ENCODE measurements at places on chromosomes 5 and 9.

GRCh38 chr9:93456022-93456421, 2.6 kb upstream of the FAM120AOS start:
- no peak for DNase-seq

DNA sequence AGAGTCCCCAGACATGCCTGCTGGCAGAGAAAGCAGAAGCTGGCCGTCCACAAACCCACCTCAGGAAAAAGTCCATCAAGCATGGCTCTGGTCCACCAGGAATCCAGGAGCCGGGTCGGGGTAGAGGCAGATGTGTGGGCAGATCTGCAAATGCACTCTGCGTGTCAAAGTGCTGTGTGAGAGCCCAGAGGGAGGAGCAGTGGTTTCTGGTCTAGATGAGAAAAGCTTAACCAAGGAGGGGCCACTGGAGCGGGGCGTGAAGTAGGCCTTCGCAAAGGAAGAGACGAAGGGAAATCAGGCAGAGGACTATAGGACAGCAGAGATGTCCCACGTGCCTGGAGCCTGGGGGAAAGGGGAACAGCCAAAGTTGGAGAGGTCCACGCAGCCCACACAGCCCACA, 40.0 kb downstream of the TTLL11 start:
- DNase-seq: peak; percentile 47

DNA sequence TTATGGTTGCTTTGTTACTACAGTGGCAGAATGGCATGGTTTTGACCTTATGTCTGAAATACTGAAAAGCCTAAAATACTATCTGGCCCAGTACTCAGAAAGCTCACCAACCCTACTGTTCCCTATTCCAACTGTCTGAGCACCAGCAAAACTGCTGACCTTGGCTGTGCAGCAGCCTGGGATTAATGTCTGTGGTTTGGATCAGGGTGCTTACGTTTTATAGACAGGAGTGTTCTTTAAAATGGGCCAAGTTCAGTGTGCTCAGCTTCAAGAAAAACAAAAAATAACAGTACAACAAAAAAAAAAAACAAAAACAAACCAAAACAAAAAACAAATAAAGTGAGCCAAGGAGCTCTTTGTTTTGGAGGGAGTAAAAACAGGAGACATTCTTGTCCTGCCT, 36.4 kb downstream of the SLC28A3 start:
- DNase-seq: no peak

DNA sequence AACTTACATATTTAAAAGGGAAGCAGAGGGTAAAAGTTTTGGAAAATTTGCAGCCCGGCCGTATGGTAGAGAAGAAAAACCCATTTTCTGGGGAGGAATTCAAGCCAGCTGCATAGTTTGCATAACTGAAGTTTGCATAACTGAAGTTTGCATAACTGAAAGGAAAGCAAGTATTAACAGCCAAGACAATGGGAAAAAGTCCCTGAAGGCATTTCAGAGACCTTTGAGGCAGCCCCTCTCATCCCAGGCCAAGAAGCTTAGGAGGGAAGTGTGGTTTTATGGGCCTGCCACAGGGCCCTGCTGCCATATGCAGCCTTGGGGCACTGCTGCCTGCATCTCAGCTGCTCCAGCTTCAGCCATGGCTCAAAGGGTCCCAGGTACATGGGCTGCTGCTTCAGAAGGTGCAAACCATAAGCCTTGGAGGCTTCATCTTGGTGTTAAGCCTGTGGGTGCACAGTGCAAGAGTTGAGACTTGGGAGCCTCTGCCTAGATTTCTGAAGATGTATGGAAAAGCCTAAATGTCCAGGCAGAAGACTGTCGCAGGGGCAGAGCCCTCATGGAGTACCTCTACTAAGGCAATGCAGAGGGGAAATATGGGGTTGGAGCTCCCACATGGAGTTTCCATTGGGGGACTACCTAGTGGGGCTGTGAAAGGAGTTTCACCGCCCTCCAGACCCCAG, 36.9 kb upstream of the CXCL14 start:
- no peak for DNase-seq

DNA sequence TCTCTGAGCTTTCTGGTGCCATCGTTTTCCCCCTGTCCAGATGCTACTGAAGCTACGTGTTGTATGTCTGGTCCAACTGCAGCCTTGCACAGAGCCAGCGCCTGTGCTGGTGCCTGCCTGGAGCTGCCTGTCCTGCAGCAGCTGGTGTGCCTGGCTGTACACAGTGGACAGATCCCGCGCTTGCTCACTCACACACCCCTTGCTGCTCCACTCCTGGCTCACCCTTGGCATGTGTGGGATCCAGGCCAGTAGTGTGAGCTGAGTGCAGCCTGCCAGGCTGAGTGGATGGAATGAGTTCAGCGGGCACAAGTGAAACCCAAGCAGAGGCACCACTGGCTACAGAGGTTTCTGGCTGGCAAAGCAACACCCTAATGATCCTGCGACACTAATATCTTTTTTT, 40.4 kb downstream of the FER start:
- no peak for DNase-seq

- no peak for DNase-seq
Observed at GRCh38 chr9:16688814-16689213, 181.7 kb downstream of the BNC2 start.

GRCh38 chr9:115992834-115993233, 160.8 kb upstream of the PAPPA start:
- DNase-seq: peak; percentile 92

GRCh38 chr9:121771418-121771817, 120.0 kb downstream of the DAB2IP start:
- DNase-seq: peak; percentile 42

- DNase-seq: no peak
Observed at GRCh38 chr9:116066221-116066620, 87.4 kb upstream of the PAPPA start.

DNA sequence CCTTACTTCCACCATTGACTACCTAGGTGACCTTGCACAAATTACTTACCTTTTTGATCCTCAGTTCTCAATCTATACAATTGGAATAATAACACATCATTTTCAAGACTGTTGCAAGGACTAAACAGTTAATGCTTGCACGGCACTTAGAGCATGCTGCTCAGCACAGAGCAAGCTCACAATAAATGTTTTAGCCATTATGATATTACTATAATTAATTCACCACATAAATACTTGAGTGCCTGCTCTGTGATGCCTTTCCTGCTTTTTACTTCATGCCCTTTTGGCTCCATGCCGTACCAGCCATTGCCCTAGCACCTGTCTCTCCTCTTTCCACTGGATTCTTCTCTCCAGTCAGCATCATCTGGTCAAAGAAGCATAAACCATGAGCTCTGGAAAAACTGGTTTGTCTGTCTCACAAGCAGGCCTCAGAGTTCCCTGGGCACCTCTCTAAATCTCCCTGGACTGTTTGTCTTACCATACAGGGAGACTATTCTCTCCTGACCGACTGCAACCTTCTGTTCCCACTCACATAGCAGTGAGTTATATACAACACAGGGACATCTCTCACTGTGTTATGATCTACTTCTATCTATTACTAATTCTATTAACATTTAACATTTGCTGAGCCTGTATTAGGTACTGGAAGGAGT, 260.4 kb upstream of the ADRA1B start:
- DNase-seq: no peak

DNA sequence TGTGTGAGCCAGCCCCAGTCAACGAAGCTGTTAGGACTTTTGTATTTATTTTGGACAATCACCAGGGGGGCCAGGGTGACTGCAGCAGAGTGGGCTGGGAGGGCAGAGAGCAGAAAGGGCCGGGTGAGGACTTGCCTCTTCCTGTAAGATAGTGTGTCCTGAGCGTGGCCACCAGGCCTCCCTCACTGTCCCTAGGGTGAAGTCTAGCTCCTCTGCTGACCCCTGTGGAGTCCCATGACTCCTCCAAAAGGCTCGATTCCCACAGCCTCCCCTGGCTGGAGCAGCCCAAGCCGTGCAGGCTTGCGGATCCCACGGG, 147.8 kb downstream of the RXRA start:
- peak; percentile 62 for DNase-seq

- DNase-seq: peak; percentile 95
Observed at GRCh38 chr5:173498286-173498685, 118.2 kb downstream of the BOD1 start.

DNA sequence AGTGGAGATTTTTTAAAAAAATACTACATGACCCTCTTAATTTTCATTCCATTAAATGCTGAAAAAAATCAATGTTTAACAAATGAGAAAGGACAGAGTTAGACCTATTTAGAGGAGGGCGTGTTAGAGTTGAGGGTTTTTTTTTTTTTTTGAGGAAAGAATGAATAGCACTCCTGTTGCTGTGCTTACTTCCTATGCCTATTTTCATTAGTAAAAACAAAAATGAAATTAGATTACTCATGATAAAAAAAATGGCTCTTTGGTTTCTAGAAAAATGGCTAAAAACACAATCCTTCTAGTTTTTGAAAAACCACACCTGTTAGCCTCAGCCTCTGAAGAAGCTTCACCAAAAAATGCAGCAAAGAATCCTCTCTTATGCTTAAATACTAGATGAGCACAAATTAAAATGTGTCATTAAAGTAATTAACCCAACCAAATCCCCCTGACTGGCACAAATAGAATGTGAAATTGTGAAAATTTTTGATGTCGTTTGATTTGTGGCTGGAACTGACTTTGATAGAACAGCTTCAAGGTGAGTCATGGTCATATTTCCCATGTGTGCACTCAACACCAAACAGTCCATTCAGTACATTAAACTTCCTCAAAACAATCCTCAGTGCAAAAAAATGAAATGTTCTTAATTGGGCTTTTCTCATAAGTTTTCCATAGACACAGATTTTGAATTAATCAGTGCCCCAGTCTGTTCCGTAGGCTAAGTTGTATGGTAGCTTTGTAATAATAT, 98.0 kb downstream of the MACIR start:
- DNase-seq: peak; percentile 11

DNA sequence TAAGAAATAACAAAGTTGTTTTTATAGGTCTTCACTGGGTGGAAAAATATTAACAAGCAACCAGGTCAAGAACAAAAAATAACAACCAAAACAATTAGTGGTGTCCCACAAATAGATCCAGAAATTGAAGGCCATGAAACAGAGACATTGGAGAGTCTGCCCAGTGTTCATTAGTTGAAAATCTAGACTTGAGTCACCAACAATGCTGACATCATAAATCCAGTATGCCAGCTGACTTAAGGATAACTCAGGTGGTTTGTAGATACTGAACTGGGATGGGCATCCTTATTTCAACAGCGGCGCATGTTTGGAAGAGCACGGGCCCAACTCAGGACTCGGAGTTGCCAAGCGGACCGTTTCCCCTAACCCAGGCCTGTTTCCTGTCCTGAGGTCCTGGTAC, 80.7 kb upstream of the TNFAIP8 start:
- DNase-seq: peak; percentile 36

DNA sequence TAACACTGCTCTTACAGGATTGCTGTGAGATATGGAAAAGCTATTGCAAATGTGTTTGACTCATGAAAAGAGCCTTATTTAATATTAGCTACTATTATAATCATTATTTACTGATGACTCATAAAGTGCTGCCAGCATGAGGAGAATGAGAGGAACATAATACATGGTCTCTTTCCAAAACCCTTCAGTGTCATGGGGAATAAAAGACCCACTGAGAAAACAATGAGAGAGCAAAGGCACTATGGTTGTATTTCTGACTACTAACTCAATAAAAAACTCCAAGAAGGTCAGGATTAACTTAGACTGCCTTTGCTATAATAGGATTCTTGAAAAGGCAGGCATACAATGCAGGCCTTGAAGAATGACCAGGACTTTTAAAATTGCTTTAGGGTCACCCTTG, 633.5 kb downstream of the DTWD2 start:
- DNase-seq: peak; percentile 18

- peak; percentile 75 for DNase-seq
Observed at GRCh38 chr5:124660229-124661093, 86.0 kb downstream of the ZNF608 start.

DNA sequence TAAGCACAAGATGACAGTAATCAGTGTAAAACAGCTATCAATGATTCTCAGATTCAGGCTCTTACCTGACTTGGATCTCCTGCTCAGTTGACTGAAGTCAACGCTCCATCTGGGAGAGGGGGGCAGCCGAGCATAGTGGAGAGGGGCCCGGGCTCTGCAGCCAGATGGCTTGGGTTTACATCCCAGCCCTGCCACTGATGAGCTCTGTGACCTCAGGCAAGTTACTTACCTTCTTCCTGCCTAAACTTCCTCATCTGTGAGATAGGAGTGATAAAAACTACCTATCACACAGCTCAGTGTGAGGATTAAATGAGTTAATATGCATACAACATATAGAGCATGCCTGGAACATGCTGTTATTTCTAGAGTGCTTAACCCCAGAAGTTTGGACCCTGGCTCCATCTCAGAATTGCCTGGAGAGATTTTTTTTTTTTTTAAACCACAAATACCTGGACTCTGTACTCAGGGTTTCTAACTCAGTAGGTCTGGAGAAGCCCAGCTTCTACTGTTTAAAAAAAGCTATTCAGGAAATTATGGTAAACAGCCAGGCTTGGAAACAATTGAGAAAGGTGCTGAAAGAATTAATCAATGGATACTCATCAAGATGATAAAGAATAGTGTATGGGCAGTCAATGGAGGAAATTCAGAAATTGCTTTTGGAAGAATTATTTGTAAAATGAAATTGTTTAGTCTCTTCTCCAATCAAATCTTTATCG, 72.2 kb downstream of the ANKRD55 start:
- DNase-seq: no peak

DNA sequence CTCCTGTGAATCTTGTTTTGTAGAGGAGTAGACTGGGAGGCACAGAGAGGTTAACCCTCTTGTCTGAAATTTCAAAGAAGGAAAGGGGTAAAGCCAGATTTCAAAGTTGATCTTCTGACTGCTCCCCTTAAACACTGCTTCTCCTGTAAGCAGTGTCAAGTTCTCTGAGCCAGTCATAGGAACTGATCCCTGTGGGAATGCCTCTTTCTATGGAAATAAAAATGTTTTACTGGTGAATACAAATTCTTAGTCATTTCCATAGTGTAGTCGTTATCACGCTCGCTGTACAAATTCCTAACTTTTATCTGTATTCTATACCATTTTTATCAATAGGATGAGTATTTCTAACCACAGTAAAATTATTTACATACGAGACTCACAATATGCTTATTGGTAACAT, 66.3 kb upstream of the PRRC1 start:
- peak; percentile 51 for DNase-seq

DNA sequence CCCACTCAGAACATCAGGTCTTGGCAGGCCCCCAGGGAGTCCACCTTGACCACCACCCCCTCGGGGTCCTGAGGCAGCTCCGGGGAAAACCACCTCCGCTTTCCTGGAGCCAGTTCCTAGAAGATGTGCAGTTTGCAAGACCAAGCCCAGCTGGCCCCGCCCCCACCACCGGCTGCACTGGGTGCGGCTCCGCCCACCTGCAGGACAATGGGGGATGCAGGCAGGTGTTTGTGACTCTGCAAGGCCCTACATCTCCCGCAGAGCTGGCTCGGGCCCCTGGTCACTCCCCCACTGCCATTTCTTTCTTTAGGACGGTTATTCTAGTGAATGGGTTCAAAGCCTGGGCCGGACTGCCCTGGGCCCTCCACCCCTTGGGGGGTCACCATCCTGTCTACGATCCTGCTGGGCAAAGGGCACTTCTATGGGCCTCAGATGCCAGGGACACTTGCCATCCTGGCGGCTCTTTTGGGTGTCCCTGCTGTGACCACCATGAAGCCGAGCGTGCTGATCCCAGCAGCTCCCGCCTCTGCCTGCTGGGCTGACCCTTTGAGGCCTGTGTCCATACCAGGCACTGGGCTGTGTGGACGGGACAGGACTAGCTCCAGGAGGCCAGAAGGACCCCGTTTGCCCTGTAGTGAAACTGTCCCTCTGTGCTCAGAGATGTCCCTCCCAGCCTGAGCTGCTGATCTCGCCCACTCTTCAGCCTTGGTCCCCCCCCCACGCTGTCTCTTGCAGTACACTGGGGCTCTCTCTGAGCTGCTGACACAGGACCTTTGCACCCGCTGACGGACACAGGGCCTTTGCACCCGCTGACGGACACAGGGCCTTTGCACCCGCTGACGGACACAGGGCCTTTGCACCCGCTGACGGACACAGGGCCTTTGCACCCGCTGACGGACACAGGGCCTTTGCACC, 5.9 kb upstream of the NACC2 start:
- DNase-seq: no peak

Measured in fibroblast of skin of right biceps (primary cell).